CD4-positive, alpha-beta T cell treated with Interleukin-6 at 100 ng/mL for 8 hours (primary cell): ENCODE measurements at places on chromosomes 7 and 10.

GRCh38 chr10:10730471-10731043, 287.1 kb upstream of the CELF2 start:
- DNase-seq: no peak

- DNase-seq: no peak
Observed at GRCh38 chr10:16363741-16364140, 73.1 kb upstream of the PTER start.

DNA sequence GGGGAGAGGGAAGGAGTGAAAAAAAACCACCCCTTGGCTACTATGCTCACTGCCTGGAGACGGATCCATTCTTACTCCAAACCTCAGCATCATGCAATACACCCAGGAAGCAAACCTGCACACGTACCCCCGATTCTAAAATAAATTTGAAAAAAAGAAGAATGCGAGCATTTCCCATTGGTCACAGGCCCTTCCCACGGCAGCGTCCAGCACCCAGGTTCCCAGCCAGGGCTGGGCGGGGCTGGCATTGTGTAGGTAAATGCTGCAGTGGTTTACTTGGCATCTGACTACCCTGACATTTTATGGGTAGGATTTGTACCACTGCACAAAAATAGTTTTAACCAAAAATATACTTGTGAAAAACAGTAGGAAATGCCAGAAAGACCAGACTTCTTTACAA, 418.9 kb downstream of the DNAJB6 start:
- DNase-seq: no peak

- DNase-seq: no peak
Observed at GRCh38 chr10:70378122-70378521, 4.3 kb downstream of the LRRC20 start.

- DNase-seq: no peak
Observed at GRCh38 chr10:17910125-17910789, 41.5 kb upstream of the SLC39A12 start.
